ENCODE measurements at places on chromosomes 4 and X.

- no peak for DNase-seq
Measured at GRCh38 chr4:105952591-105952990, 57.3 kb downstream of the NPNT start.

DNA sequence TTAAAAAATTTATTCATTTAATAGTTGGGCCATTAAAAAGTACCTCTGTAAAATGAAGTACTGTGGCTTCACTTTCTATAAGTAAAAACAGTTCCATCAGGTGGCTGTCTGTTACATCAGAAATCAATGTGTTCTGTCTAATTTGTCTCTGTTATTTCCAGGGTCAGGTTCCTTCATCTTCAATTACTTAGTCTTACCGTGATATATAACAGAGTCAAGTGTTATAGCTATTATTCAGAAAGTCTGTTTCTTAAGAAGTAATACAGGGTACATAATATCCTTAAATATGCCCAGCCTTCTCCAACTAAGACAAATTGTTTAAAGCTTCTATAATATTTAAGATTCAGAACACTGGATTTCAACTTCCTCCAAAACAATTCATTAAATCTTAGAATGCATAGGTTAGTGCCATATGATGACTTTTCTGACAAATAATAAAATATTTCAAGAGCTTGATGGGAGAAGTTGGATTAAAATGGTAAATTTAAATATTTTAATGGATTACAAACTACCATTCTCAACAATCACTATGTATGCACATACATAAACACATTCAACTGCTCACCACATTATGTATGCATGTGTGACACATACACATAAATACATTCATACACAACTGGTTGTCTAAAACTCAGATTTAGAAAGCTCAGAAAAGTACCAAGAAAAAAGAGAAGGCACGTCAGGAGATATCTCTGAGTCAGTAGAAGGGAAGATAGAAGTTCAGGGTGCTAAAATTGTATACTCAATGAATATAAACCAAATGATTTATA is 268.5 kb downstream of the PRDM5 start:
- no peak for DNase-seq

GRCh38 chrX:40298069-40298468 is 200.3 kb upstream of the BCOR start:
- no peak for DNase-seq

- DNase-seq: no peak
Measured at GRCh38 chrX:111662292-111662691, 18.7 kb upstream of the ALG13 start.

DNA sequence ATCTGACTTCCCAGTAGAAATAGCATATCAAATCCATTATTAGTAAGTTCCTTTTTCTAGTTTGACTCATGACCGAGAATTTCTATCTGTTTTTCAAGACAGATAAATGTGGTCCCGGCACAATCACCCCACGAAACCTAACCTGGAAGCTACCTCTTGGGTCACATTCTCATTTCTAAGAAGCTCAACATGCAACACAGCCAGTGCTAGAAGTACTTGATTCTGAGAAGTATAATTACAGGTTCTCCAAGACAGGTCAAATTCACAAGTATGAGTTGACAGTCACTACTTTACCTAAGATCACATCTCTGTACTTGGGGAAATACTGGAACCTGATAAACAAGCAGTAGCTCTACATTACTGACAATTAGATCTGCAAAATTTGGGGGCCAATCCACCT is 54.0 kb upstream of the PLAC1 start:
- no peak for DNase-seq

- DNase-seq: no peak
Measured at GRCh38 chr4:48665555-48666186, 114.4 kb downstream of the FRYL start.

GRCh38 chr4:148211533-148211932 is 230.7 kb downstream of the NR3C2 start:
- no peak for DNase-seq

GRCh38 chr4:24576276-24576675 is 8.1 kb downstream of the DHX15 start:
- DNase-seq: no peak

DNA sequence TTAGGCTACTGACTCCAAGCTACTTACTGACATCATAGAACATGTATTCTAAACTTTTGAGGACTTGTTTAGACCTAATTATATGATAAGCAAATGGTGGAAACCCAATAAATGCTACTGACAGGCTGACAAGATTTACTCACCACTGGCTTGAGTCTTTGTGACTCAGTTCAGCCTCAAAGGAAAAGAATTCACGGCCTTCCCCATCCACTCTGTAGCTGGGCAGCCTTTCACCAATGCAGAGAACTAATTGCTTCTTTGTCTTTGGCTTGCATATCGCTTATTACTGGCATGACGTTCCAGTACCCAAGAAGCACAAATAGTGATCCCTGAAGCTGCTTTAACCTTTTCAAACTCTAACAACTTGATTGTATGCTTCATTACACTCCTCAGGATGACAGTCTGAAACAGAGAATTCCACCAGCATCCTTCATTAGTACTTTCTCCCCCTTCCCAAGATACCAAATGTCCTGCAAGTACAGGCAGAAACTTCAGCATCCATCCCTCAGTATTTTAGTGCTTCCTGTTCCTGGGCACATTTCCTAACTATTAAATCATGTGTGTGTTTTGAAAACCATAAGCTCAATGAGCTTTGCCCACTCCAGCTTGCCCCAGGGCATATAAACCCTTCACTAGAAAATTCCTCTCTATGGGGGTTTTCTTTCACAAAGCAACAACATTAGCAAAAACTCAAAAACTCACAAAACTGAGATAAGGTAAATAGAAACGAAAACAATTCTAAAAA is 298.1 kb upstream of the SLC7A11 start:
- peak; percentile 26 for DNase-seq

DNA sequence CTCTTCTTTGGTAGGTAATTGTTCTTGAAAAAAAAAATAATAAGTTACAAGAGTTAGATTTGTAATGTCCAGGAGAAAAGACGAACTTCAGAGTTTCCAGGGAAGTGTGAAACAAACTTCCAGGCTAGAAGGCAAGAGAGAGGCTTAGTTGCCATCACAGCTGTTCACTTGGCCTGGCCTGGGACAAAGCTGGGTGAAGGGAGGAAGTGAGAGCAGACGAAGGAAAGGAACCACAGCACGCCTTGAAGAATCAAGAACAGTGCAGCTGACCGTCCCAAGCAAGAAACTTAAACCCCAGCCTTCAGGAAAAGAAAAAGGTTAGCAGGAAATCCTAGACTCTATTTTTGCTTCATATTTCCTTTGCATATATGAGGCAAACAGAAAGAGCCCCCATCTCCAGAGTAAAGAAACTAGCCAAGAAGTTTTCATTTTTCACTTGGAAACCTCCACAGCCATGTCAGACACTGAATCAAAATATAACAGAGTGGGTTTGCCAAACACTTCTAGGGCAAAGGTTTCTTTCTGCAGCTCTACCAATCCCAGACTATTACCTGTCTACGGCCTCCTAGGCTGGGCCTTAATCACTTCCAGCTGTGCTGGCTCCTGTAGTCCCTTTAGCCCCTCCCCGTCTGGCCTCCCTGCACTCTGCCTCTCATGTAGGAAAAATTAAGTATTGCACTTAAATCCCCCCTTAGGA is 209.6 kb downstream of the SPATA18 start:
- DNase-seq: no peak

DNA sequence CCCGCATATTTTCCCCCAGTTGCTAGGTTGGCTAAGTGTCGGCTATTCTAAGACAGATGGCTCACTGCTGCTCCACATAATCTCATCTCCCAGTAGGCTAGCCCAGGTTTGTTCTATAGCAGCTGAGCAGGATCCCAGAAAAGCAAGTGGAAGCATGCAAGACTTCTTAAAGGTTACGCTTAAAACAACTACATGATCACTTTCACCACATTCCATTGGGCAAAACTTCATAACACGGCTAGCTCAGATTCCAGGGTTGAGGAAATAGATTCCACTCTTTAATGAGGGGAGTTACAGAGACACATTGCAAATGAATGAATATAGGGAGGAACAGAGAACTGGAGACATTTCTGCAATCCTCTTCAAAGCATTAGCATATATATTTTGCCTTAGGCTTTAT is 12.9 kb upstream of the RAB33B start:
- no peak for DNase-seq

DNA sequence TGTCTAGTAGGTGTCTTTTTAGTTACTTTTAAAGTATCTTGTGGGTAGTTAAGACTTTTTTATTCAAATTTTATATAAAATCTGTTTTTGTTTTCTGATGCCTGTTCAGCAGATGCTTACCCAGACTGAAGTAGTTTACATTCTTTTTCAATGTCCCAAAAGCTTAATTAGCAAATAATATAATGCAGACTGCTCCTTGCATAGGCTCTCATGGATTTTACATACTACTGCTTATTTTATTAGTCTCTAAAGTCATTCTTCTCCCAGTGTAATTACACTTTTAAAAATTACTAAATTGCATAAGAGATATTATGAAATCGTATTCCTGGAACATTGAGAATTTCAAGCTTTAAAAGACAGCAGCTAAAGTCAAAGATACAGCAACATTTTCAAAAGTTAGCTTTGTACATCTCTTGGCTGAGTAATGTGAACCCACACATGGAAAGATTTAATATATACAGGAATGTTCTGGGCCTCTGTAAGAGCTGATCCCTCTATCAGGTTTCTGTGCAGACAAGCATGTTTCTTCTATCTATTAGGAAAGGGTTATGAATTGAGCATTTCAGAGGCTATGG is 148.4 kb upstream of the SPRY1 start:
- DNase-seq: no peak

GRCh38 chr4:86582410-86582809 is 11.7 kb upstream of the PTPN13 start:
- no peak for DNase-seq

GRCh38 chrX:134171661-134172587 is 65.1 kb upstream of the CCDC160 start:
- peak; percentile 45 for DNase-seq

GRCh38 chrX:68363984-68364383 is 69.3 kb downstream of the OPHN1 start:
- no peak for DNase-seq

DNA sequence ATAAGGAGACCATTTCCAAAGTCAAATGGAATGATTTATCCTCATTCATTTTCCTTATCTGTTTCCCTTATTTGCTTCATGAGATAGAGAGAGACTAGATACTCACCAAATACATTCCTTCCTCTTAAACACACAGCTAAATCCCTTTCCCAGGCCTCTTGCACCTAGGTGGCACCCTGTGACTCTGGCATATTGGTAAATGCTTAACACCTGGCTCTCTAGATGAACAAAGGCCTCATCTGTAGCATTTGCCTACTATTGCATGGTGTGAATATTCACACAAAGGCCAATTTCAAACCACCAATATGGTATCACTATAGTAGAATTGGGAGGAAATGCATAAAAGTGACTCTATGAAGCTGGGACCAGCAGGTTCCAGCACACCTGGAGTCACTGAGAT is 22.1 kb upstream of the SLC10A4 start:
- no peak for DNase-seq

- DNase-seq: no peak
Measured at GRCh38 chr4:165906272-165906671, 33.2 kb downstream of the TLL1 start.

DNA sequence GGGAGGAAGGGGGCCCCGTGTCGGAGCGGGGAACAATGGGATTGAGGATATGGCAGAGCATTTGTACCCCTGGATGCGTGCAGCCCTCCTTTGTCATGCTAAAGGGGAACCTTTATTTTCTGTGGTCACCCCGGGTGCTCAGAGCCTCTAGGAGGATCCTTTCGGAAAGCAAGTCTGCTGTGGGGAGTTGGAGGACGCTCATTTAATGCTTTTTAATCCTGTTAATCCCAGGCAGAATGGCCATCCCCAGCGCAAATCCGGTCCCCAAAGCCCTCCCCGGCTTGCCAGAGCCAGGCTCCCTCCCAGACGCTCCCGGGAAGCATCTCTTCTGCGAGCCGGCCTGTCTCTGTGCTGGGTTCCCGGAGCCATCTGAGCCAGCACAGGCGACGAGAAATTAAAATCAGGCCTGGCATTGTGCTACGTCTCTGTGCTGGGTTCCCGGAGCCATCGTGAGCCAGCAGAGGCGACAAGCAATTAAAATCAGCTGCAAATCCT is 113.2 kb upstream of the PPP2R3B start:
- no peak for DNase-seq

DNA sequence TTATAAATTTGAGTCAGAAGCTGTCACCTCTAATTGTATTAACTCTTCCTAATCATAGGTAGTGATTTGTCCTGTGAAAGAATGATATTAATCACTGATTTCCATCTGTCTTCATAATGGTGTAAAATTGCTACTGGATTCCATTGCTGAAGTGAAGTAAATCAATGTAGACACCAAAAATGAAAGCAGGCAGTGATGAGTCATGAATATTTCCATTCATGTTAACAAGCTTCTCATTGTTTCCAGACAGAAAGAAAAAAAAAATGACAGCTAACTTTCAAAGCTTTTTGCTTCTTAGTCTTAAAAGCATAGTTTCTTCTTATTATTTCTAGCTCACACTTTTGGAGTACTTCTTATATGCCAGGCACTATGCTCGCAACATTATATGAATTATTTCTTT is 21.5 kb downstream of the FAM114A1 start:
- peak; percentile 79 for DNase-seq

- DNase-seq: peak; percentile 32
Measured at GRCh38 chrX:3962511-3963311, 249.3 kb upstream of the PRKX start.

DNA sequence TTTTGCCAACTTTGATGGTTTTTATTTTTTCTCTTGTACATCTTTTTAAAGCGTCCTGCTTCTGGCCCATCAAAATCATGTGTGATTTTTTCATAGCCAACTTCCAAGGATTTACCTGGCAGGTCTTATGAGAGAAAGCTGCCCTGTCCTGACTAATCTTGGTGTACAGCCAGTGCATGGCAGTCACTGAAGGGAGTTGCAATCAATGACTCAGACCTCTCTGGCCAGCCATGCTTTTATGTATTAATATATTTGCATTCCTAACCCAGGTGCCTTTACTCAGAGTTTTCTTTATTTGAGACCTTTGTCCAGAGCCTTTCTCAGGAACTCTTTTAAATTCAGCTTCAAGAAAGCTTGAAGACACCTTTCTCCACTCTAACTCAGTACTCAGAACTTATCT is 691.5 kb upstream of the HTR2C start:
- no peak for DNase-seq

GRCh38 chr4:7418131-7418943 is 16.4 kb downstream of the PSAPL1 start:
- no peak for DNase-seq

DNA sequence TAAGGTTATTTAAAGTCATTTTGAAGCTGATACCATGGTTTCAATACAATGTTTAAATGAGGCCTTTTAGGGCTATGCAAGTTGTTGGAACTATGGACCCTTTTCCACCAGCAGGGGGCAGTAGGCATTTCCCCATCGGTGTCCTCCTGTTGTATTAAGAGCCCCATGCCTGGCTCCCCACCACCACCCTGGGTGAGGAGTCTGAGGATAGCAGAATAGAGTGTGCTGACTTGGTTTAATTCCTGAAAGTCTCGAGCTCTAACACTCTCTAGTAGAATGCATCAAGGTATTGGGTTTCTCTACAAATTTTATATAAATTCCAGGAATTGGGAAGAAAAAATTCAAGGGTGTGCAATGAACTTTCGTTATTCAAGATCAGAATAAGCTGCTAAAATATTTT is 234.8 kb upstream of the JADE1 start:
- DNase-seq: peak; percentile 68

All from foreskin melanocyte (primary cell).